Stimulated activated CD8-positive, alpha-beta memory T cell treated with anti-CD3 and anti-CD28 coated beads, Interleukin-7, amount 100 ng/mL, for 1 hour (primary cell): ENCODE measurements at places on chromosomes 2 and 18.
A peak's percentile ranks its signal among the peaks of the same experiment; 100 is the strongest.

- no peak for DNase-seq
Observed at GRCh38 chr18:6057604-6058003, 162.3 kb upstream of the TMEM200C start.

DNA sequence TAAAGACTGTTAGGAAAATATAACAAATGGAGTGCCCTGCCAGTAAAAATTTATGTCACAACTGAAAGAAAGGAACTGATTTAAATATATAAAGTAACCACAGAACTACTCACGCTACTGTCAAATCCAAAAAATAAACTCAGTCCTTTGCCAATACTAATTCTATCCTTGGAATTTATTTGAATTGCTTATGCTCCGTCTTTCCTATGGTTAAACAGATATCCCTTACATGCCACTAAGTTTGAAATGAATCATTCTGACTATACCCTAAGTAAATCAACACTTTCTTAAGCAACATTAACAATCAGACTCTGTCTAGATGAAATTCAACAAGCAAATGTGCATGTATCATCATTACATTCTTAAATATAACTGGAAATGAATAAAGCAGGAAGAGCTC lies 9.8 kb downstream of the HNRNPLL start:
- no peak for DNase-seq

GRCh38 chr2:102622646-102623045 lies 3.3 kb downstream of the SLC9A2 start:
- DNase-seq, result no peak

DNA sequence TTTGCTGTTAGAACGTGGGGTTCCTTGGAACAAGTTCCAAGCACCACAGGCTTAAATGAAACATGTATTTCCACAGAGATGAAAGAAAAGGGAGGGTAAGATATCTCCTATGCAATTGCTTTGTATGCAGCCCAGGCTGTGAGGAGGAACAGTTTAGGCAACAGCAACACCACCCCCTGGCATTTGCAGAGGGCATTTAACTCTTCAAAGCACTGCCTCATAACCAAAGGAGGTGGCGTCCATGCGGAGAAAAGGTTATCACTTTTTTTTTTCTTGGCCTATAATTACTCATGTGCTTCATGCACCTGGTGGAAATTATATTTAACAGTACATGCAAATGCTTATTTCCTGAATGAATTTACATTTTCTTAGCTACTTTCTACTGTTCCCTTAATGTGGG lies 286.0 kb downstream of the LPIN1 start:
- no peak for DNase-seq

DNA sequence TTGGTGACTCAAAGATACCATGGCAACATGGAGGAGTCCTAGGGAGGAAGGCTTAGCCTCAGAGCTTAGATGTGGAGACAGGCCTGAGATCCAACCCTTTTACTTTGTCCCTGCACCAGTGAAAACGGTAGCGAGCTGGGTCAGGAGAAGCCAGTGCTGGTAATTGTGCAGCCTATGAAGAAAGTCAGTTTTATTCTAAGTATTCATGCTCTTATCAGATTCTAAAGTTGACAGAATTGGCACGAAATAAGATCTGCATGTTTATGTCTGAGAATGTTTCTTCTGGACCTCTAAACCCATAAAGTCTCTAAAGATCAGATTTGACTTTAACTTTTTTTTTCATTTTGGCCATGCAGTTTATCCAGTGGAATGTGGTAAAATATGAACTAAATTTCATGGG lies 93.8 kb downstream of the SCG2 start:
- no peak for DNase-seq

DNA sequence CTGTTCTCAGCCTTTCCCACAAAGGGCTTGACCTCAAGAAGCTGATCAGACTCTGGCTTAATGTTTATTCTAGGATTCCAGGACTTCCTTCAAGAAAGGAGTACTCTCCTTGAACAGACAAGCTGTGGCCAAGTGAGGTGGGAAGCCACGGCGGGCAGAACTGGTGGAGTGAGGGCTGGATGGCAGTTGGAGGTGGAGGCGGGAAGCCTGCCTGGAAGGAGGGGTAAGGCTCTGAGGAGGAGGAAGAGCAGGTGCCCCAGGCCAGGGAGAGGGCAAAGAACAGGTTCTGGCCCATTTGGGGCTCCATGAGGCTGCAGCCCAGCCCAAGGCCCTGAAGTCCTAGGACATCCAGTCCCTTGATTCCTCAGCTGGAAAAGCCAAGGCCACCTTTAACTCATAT lies 143.9 kb downstream of the CYP26B1 start:
- DNase-seq, result no peak

- peak; percentile 69 for DNase-seq
Observed at GRCh38 chr18:59899298-59900221, at the start of gene PMAIP1. PMAIP1 (plus strand) TSS chr18:59899996; CDS start chr18:59900178, 182 bp downstream.

- DNase-seq, result no peak
Observed at GRCh38 chr2:147824620-147825019, 20.2 kb upstream of the ACVR2A start.

DNA sequence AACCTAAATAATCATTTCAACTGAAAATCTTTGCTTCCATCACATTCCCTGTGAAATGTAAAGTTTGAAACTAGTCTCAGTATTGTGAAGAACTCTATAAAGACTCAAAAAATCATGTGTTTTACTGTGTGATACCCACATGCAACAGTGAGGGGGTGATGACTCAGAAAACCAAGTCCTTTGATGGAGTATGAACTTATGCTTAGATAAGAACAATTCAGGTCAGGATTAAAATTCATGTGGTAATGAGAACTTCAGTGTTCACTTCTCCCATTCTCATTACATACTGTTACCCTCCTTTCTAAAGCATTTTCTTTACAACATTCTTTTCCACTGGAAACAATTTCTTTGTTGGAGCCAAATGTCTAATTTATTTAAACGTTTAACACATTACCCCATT lies 360.2 kb downstream of the FSIP2 start:
- DNase-seq, result no peak

- DNase-seq, result no peak
Observed at GRCh38 chr2:218859988-218860831, 605 bp downstream of the WNT6 start.

- DNase-seq, result no peak
Observed at GRCh38 chr2:58475756-58476155, 234.6 kb upstream of the FANCL start.

GRCh38 chr18:38648179-38648578 lies 1082.6 kb upstream of the CELF4 start:
- DNase-seq, result no peak

DNA sequence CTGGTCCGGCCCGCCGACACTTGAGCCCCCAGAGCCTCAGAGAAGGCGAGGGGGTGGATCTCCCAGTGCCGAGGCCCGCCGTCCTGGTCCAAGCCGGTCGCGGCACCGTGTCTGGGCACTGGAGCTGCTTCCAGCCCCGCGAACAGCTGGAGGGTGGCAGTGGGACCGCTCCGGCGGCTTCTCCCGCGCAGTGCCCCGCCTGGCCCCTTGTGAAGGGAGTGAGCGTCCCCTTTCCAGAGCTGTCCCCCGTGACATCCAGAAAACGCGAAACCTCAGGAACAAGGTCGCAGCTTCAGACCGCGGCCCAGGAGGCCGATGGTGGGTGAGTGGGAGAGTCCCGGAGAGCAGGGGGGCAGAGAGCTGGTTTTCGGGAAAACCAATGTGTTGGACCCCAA lies 579 bp upstream of the EMX1 start:
- no peak for DNase-seq

- no peak for DNase-seq
Observed at GRCh38 chr2:234292962-234293243, 204.0 kb downstream of the ARL4C start.

GRCh38 chr18:67913040-67913439 lies 396.5 kb upstream of the DSEL start:
- no peak for DNase-seq

DNA sequence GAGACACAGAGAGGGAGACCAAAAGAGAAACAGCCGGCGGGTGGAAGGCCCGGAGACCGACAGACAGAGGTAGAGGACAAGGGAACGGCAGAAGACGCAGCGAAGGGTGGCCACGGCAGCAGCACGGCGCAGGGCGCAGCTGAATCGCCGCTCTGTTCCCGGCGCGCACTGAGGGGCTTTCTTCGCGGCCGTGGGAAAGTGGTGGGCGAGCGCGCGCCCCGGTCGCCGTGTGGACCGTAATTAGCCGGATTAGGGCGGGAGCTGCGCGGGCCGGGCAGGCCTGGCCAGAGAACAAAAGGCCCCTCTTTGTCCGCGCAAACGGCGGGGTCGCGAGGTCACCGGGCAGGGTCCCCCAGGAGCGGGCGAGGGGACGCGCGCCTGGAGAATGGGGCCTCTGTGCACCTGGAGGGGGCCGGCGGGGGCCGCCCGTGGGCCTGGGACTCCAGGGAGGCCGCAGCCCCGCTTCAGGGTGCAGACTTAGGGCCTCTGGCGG lies 158.3 kb downstream of the ZFP36L2 start:
- no peak for DNase-seq

GRCh38 chr2:17759805-17760204 lies 5.9 kb downstream of the GEN1 start:
- no peak for DNase-seq

- no peak for DNase-seq
Observed at GRCh38 chr2:625415-626333, 51.5 kb downstream of the TMEM18 start.

DNA sequence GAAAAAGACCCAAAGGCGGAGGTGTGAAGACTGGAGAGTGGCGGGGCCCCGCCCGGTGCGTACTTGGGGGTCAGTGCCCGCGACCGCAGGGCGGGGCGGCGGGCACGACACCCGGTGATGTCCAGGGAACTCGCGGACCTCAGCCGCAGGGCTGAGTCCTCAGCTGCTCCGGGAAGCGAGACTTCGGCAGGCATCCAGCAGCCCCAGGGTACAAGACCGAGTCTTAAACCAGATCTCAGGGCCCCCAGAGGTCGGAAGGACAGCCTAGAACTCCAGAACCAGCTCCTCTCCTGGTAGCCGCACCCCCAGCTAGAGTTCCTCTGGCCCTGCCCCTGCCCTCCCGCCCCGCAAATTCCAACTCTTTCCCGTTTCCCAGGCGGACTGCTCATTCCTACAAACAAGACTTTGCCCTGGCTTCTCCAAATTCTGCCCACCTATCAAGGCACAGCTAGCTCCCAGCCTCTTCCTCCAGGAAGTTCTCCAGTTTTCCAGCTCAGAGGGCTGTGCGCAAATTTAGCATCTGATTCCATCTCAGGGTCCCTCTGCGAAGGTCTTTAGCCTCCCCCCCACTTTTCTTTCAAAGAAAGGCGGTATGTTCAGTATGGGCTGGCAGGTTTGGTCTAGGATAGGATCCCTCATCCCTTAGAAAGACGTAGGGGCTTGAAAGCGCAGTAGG lies 26.0 kb upstream of the NOTO start:
- DNase-seq, result no peak

DNA sequence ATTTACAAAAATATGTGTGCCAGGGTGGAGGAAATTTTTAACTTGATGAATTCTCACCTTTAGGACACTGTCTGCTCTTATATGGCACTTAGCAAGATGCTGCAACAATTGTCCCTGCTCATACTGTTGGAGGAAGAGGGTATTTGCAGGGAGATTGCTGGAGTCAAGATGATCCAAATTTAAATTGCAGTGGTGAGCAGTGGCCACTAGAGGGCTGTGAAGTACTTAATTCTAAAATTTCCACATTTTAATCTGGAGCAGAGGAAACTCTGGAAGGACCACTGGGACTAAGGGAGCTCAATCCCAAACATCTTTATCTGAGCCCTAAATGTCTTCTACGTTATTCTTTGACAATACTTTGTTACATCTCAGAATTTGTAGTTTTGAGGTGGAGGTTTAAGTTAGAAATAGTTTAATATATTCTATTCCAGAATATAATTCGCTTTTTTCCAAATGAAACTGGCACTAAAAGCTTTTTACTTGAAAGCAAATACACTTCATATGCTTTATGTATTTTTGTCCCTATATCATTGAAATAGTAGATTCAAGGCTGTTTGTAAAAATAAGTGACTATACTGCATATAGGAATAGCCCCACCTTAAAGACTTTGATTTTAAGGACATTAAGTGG lies 33.0 kb upstream of the PTH2R start:
- DNase-seq, result no peak

DNA sequence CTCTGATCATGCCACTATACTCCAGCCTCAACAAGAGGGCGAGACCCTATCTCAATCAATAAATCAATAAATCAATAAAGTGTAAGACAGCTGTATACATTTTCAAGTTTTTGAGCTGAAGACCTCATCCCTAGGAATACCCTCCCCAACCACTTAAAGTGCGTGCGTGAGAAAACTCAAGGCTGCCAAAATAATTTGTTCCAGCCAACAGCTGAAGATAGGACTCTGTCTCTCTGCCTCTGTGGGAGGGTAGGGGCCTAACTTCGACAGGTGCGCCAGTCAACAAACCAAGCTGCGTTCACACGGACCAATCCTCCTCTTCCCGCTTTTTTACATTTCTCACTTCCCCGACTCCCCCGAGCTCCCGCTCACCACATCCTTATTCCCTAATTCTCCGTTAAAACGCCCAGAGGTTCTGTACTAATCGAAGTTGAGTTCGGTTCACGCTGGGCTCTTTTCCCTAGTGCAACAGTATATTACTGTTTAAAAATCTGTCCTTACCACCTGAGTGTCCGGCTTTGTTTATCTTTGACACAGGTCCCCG lies 618 bp downstream of the POLR2D start:
- no peak for DNase-seq

GRCh38 chr2:182228741-182229140 lies 198.1 kb downstream of the PDE1A start:
- no peak for DNase-seq

DNA sequence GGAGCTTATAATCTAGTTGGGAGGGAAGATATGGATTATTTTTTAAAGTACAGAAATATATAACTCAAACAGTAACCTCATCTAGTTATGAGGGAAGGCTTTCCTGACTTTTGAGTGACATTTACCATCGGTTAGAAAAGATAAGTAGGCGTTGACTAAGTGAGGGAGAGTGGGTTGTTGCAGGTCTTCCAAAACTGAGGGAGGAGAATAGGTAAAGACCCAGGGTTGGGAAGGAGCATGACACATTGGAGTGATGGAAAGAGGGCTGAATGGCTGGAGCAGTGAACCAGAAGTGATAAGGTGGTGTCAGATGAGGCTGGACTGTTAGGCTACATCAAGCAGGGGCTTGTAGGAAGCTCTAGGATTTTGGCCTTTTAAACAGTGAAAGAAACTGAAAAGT lies 10.6 kb upstream of the NUP35 start:
- DNase-seq, result no peak

DNA sequence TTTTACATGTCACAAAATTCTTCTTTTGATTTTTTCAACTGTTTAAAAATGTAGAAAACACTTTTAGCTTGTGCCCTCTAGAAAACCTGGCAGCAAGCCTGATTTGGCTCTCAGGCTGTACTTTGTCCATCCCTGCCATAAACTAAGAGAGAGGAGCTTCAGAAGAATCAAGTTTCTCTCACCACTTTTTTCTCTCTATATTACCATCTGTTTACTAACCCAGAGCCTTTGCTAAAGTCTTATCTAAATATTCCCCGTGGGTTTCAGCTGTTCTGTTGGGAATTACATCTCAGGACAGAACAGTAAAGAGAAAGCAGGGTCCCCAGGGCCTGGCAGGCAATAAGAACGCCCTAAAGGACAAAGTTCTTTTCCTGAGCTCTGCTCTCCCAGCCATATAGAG lies 409.1 kb upstream of the CRIM1 start:
- no peak for DNase-seq

- DNase-seq, result no peak
Observed at GRCh38 chr2:144516411-144516980, 3.4 kb downstream of the ZEB2 start.

- DNase-seq, result no peak
Observed at GRCh38 chr2:105843476-105844374, 99.0 kb downstream of the NCK2 start.

- DNase-seq, result no peak
Observed at GRCh38 chr18:57243624-57244179, 96.8 kb downstream of the BOD1L2 start.
